ENCODE measurements at places on chromosomes 2 and 18.

GRCh38 chr2:18272148-18272494 lies 288.3 kb downstream of the RDH14 start:
- DNase-seq = no peak

- peak; percentile 7 for DNase-seq
These were observed 246.3 kb upstream of the SIX2 start for GRCh38 chr2:45255563-45255962.

DNA sequence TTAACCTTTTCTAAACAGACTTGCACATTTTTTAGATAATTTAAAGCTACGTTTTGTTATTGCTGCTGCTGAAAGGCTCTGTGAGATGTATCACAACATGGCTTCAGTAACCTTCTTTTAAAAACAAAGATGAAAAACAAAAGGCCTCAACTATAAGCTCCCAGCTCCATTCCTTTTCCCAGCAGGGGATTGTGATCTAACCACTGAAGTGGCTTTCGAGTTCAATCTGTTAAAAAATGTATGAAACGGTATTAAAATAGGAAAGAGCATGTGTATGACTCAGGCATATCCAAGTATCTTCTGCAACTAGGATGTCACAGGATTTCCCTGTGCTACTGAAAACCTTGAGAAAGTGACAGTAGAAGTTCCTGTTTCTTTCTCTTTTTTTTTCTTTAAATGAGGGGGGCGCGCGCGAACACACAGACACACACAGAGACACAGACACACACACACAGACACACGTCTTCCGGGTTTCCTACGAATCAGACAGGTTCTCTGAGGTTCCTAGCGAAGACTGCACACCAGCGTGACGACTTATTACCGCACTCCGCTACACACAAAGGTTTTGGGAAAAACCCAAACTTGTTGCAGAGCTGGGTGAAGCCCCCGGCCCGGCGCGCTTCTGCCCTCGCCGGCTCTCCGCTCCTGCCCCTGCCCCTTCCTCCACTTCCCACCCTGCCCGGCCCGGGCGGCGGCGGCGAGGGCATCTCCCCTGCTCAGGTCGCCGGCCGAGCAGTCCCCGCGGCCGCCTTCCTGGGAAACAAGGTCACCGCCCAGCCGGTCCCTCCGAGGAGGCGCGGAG lies 86.8 kb downstream of the RBMS1 start:
- DNase-seq = peak; percentile 95

DNA sequence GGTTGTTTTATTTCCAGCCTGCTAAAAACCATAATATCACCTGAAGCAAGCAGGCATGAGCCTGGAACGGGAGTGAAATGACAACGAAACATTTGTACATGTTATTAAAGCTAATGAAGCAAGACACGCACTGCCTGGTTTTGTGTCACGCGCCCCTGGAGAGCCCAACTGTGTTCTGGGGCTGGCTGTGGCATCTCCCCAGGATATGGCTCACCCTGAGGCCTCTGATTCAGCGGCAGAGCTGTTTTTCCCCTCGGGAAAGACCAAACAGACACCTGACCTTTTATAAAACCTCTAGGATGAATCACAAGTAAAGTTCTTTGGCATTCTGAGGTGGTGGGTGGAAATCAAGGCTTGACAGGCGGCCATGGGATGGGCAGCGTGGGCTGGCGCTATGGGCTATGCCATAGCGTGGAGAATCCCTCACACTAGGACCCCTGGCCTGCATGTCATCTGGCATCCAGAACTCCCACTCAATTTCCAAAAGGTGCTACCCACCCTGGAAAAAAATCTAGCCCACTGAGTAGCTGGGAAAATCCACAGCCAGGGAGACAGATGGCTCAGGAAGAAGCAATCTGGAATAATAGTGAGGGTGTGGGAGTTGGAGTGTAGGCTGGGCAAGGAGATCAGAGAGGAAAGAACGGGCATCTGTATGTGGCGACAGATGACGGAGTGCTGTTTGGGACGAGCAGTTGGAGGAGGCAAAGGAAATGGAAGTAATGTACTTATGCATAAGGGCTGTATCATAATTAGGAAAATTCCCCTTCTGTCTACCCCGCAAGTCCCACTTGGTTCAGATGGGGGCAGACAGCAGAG lies 262.0 kb downstream of the AFF3 start:
- no peak for DNase-seq

DNA sequence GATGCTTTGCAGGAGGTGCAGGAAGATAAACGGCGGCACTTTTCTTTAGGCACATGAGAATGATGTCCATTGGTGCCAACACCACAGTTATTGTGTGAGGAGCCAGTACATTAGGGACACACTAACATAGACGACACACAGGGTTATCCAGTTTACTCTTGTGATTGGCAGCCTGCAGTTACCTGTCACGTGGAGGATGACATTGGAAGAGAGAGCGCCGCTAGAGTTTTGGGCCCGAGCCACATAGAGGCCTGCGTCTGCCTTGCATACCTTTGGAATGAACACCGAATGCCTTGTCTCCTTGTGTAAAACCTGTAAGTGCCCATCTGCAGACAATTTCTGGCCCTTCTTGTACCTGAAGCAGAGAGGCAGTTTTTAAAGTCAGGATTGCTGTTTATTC lies 26.9 kb upstream of the TTN start:
- DNase-seq = no peak

DNA sequence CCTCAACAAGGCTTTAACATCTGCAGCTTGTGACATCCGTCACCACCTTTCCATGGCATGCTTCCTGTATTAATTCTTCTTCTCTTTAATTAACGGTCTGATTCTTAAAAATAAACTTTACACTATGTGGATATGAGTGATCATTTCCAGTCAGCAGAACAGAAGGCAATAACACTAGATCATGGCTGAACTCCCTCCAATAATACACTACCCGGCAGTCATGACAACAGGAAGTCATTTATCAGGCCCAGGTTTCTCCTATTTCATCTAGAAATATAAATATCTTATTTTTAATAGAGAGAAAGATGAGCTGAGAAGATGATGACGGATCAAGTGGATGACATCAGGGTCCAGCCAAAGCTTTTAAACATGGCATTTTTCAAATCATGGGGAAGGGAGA lies 792.2 kb downstream of the SLC4A3 start:
- DNase-seq = no peak

DNA sequence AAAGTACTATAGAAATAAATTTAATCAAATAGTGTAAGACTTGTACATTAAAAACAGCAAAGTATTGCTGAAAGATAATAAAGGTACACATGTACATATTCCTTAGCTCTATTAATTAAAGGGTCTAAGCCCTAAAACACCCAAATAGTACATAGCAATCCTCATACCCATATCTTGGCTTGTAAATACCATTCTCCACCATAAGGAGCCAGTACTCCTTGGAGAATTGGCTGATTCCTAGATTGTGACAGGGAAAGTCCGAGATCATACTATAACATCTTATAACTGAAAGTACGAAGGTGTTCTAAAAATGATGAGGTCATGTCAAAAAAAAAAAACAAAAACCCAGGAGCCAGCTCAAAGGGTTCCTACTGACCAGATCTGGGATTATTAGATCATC lies 614.6 kb downstream of the SUCLG1 start:
- DNase-seq = no peak

DNA sequence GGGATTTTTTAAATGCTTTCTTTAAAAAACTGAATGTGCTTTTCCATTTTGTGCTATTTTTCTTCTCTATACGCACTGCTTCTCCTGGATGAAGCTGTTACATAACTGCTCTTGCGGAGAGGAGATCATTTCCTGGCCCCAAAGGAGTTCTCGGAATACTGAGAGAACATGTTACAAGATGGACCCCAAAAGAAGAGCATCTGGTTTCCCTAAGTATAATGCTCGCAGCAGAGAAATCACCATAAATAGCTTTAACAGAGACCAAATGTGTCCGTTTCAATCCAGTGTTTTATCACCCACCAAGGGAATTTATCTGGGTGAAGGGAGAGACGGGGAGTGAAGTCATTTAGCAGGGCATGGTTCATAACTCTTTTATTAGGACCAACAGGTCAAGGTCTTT lies 80.1 kb downstream of the RBM43 start:
- DNase-seq = no peak

GRCh38 chr2:212898011-212898410 lies 253.4 kb downstream of the IKZF2 start:
- no peak for DNase-seq

DNA sequence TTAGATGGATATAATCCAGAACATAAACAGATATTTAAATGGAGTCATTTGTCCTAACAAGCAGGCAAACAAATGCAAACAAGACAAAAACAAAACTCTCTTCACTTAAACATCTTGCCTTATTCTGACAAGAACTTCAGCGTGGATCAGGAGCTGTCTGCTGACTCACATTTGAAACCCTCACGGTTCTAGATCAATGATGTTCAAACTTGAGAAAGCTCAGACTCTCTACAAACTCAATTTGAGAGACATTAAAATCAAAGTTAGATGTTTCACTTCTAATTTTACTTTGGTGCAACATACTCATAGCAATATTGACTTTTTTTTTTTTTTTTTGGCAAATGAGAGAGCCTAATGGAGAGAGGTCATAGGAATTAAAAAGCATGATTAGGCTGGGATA lies 362.8 kb upstream of the SLC14A2 start:
- DNase-seq = no peak

DNA sequence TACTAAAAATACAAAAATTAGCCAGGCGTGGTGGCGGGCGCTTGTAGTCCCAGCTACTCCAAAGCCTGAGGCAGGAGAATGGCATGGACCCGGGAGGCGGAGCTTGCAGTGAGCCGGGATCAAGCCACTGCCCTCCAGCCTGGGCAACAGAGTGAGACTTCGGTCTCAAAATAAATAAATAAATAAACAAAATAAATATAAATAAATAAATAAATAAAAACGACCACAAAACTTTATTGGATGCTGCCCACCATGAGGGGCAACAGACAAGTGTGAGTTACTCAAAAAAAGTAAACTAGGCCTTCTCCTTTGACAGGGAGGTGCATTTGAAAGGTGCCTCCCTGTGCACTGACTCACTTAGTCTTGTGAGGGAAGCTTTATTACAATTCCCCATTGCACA lies 50.4 kb downstream of the SLC4A1AP start:
- no peak for DNase-seq

DNA sequence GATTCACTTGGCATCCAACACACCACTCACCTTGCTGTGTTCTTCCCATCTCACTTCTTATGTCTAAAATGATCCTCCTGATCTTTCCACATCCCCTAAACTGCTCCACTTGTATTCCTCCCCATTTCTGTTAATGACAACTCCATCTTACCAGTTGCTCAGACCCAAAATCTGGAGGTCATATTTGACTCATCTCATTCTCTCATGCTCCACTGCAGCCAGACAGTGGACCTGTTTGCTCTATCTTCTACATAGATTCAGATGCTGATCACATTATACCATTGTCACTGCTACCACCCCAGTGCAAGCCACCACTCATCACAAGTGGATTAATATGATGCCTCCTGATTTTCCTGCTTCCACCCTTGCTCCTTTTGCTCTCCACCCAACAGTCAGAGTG lies 7.9 kb upstream of the NABP1 start:
- no peak for DNase-seq

DNA sequence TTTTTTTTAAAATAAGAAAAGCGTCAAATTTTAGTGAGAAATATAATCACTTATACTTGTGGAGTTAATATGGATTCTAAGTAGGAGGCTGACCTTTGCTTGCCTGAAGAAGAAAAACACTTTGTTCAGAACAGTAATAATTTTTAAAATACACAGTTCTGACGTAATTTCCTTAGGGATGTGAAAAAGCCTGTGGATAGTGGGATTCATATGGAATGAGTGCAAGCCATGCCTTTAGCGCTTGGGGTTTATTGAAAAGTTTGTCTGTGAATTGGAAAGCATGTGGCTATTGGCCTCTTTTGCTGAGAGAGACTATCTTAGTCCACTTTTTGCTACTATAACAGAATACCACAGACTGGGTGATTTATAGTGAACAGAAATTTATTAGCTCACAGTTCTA lies 151.3 kb downstream of the CCDC85A start:
- DNase-seq = no peak

GRCh38 chr2:100924520-100925451 lies 77.3 kb upstream of the RPL31 start:
- no peak for DNase-seq

DNA sequence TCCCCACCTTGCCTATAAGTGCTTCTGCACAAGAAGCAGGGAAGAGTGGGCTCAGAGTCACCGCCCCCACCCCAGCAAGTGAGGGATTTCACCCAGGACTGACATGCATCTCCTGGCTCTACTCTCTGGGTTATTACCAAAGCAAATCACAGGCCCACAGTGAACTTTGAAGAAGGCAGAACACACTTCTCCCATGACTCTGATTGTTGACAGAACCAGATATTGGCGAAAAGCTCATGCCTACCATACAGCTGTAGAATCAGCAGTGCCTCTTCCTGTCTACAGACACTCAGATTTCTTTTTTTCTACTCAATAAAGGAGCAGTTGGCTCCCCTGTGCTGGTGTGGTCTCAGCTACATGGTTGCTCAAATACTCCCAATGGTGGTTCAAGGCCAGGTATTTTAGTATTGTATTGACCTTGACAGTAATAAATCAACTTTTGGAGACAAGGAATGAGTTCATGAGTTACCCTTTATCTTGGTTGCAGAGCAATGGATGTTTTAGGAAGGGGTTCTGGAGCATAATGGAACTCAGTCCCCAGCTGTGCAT lies 512.9 kb upstream of the ID2 start:
- DNase-seq = no peak

DNA sequence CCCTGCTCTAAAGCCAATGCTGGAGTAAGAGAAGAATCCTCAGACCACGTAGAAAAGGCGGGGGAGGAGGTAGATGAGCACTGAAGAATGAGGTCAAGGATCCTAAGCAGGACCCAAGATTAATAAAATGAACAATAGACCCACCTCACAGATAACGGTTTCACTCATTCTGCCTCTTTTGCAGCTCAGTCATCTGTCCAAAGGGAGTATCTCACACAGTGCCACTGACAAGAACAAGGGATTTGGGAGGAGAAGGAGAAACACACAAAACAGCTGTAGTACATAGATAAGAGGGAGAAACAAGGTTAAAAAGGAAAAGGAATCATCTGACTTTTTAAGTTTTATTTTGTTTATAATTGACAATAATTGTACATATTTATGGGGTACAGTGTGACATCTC lies 30.9 kb upstream of the SULT1C4 start:
- no peak for DNase-seq

DNA sequence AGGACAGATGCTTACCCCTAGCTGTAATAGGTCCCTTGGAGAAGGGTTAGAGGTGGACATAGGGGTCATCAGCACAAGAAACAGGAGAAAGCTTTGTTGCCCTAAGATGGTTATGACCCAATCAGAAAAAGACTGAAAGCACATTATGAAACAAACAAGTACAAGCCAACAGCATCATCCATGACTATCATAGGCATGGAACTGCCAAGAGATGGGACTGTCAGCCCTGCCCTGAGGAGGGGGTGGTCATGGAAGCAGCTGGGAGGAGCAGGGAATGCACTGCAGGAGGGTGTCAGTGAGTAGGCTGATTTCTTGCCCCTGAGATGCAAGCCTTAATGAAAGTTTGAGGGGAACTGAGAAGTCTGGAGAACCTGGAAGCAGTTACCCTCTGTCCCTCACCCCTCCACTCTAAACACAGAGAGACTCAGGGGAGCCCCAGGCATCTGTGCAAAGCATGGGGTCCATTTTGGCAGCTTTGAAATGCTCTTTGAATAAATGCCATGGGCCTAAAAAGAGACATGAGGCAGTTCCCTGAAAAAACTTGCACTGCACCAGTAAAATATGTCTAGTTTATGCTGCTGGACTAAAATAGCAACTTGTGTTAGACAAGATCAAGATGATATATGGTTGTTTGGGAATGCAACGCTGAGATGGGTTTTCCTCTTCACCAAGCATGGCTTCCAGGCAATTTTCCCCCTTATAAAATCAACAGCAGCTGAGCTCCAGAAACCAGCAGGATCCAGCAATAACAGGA lies 122.7 kb upstream of the ZFP36L2 start:
- DNase-seq = no peak

Data from Kasumi-1 (cell line).